MCF 10A (cell line): ENCODE measurements at places on chromosomes 3 and 15.

GRCh38 chr3:139281096-139281495 is 62.7 kb upstream of the MRPS22 start:
- no peak for DNase-seq

DNA sequence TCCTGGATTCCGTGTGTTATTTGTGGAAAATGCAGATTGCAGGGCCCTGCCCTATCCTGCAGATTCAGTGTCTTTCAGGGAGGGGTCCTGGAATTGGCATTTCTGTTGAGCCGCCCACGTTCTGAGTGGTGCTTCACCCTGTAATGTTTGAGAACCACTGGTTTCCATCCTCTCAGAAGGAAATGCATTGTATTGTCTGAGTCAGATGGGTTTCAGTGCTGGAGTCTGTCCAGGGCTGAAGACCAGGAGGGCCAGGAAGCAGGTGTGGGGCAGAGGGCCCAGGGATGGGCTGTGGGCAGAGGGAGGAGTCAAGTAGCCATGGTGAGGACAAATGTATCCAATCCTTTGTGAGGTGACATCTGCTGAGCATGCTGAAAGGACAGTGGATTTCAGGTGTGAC is 123.8 kb downstream of the SV2B start:
- DNase-seq: no peak

GRCh38 chr3:102205647-102206046 is 229.2 kb upstream of the ZPLD1 start:
- DNase-seq: no peak

DNA sequence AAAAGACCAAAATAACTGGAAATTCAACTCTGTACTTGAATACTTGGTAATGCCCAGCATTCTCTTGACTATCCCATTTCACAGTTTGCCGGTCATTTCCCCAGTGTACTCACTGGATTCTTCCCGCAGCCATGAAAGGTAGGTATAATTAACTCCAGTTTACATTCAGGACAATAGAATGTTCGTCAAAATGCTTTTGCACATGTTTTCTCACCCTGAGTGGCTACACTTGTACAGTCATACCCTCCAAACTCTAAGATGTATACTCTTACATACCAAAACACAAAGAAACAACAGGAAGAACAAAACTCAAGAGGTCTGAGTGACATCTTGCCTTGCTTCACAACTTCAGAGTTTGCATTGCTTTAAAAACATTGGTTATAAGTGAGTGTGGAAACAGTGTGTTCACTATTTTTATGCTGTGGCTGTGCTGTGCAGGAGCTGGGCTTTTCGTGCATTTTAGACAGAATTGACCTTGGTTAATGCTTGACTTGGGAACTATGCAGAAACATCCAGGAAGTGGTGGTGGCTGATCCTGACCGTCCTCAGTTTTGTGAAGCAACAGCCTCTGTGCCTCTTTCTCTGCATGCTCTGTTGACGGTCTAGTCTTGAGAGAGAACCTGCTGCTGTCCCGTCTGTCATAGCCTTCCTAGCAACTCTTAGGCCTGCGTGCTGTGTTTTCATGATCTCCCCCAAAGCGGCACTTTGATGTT is 90.5 kb downstream of the IGF1R start:
- no peak for DNase-seq

- peak; percentile 84 for DNase-seq
Observed at GRCh38 chr15:31758126-31758525, 272.2 kb upstream of the CHRNA7 start.

DNA sequence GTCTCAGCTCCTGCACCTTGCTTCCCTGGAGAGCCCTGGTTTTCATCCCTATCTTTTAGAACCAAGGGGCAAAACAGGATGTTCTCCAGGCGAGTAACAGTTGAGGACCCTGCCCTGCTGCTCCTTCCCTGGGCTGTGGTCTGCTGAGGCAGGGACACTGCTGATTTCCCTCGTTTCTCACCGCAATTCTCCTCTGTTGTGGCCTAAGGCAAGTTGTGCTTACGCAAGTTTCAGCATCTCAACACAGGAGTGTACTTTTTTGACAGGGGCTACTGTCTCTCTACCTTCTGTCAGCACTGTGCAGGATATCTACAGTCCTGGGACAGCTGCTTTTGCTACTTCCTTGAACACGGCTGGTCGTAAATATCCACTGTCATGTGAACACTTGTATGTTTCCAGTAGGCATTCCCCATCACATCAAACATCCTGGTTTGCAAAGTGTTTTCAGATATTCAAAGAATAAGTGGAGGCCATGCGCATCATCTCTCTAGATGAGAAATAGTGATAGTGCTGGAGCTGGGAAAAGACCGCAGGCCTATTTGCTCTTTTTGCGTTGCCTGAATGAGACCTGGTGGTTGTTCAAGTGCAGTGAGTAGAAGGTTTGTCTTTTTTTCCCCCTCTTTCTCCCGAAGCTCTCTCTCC is 110.1 kb upstream of the PLXNA1 start:
- peak; percentile 30 for DNase-seq

GRCh38 chr15:66886686-66887273 is 178.6 kb upstream of the SMAD3 start:
- DNase-seq: no peak

- no peak for DNase-seq
Observed at GRCh38 chr3:13688824-13689223, 139.9 kb downstream of the FBLN2 start.

DNA sequence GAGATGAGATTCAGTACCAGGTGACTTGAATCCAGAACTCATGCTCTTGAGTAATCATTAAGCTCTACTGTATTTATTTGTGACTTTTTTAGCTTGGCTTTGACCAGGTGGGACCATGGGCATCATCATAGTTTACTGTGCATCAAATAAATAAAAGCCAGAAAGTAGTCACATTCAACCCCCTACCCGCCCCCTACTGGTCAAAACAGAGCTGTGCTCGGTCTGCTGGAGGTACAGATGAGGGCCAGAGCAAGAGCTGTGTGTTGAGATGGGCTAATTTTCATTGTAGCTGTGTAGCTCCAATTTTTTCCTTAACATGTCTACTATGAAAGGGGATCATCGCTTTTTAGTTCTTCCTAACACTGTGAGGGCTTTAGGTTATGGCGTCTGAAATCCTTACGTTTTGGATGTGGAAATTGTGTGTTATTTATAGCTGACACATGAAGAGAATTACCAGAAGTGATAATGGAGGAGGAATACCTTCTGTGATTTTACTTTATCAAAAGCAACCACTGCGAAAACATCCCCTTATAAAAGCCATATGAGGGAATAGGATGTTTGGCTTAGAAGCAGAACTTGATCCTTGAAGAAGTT is 375.1 kb downstream of the PTPRG start:
- peak; percentile 46 for DNase-seq

- DNase-seq: peak; percentile 81
Observed at GRCh38 chr15:71275098-71275497, 159.8 kb downstream of the THSD4 start.
